ENCODE measurements at places on chromosomes 7 and 10.

DNA sequence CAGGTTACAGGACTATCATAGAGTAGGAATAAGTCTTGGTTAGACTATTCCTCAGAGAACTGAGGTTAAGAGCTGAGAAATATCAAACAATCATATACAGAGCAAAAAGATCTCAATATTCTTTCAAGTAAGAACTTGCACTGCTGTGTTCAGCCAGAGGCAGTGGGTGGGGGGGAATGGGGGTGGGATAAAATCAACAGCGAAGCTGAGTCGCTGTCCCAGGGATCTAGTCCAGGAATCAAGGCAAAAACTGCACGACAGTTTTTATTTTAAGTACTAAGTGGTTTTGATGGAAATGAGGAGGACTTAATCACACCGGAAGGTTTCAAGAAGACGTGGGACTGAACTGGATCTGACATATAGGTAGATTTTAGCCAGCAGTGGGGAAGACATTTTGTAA, 159.1 kb downstream of the SRPK2 start:
- no peak for DNase-seq

- no peak for DNase-seq
Measured at GRCh38 chr7:93629291-93629801, 54.8 kb upstream of the CALCR start.

- no peak for DNase-seq
Measured at GRCh38 chr7:108376206-108376605, 80.0 kb downstream of the NRCAM start.

DNA sequence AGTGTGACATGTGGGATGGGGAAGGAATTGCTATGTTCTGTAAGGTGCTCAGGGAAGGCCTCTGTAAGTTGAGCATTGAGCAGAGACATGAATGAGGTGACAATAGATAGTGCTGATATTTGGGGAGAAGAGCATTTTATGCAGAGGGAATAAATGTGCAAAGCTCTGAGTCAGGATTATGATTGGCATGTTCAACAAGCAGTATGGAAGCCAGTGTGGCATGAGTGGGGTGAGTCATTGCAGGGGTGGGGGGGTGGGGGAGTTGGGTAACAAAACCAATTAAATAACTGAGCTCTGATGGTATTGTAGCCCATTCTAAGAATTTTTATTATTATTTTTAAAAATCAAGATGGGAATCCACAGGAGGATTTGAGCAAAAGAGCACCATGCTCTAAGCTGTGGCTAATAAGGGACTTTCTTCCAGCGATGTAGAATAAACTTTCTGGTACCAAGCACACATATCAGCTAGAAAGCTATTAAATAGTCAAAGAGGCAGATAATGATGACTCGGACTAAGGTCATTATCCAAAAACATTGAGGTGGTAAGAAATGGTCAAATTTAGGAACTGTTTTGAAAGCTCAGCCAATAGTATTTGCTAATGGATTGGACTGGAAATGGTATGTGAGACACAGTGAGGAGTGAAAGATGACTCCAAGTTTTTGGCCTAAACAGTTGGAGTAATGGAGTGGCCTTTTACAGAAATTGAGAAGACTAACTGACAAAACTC, 96.4 kb downstream of the PRKG1 start:
- DNase-seq, result no peak

DNA sequence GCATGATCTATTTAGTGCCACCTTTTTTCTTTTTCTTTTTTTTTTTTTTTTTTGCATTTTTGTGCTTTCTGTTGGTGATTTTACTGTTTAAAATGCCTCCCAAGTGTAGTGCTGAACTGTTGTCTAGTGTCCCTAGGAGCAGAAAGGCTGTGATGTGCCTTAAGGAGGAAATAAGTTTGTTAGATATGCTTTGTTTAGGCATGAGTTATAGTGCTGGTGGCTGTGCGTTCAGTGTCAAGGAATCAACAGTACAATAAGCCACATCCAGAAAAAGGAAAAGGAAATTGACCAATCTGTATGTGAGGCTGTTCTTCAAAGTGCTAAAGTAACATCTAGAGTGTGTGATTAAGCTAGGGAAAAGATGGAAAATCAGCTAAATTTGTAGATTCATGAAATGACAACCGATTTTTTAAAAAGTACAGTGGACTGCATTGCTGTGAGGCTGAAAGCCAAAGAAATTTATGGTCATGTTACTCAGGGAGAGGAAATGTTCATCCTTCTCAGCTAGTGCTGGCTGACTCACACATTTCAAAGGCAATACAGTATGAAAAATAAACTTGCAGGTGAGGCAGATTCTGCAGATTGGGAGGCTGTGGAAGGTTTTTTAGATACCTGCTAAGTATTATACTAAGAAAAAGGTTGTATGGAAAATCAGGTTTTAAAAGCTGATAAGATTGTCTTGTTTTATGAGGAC, 122.7 kb upstream of the ADCY1 start:
- DNase-seq, result no peak

GRCh38 chr7:118148930-118149329, 35.0 kb upstream of the LSM8 start:
- no peak for DNase-seq

DNA sequence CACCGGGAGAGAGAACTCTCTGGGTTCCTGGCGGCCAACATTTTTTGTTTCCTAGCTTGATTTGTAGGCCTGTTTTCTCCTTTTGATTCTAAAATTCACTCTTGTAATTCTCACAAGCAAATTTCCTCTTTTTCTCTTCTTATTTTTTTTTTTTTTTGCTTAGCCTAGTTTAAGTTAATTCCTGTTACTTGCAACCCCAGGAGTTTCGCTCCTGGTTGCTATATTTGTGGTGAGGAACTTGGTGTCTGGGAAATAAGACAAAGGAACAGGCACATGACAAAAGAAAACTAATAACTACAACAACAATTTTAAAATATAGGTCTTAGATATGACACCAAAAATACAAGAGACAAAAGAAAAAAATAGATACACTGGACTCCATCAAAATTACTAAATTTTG, 6.7 kb downstream of the AOAH start:
- DNase-seq, result no peak

DNA sequence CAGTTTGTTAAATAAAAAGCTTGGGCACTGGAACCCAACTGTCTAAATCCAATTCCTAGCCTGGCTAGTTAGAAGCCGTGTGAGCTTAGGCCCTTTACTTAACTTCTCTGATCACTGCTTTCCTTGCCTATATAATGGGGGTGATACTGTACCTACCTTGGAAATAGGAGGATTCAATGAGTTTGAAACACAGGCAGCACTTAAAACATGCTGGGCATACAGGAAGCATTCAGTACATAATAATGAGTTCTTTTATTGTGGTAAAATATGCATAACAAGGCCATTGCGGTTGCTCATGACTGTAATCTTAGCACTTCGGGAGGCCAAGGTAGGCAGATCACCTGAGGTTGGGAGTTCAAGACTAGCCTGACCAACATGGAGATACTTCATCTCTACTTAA, 47.4 kb upstream of the SEPHS1 start:
- DNase-seq, result no peak

DNA sequence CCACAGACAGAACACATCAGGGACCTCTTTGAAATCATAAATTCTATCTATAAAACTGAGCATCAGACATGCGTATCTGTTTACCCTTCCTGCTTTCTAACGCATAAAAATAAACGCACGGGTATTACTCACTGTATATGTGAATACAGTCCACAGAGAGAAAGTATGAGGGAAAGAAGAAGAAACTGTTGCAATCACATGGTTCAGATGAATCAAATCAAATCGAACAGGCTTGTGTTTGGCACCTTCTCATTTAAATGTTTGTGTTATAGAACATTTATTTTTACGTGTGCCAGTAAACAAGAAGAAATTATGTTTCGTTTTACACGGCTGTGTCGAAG, 322.0 kb downstream of the FRMD4A start:
- no peak for DNase-seq

- no peak for DNase-seq
Measured at GRCh38 chr7:114295522-114295921, 119.1 kb upstream of the FOXP2 start.

GRCh38 chr7:122675011-122675410, 23.9 kb downstream of the RNF133 start:
- DNase-seq, result no peak

GRCh38 chr10:124709861-124710260, 34.3 kb downstream of the FAM53B start:
- no peak for DNase-seq

DNA sequence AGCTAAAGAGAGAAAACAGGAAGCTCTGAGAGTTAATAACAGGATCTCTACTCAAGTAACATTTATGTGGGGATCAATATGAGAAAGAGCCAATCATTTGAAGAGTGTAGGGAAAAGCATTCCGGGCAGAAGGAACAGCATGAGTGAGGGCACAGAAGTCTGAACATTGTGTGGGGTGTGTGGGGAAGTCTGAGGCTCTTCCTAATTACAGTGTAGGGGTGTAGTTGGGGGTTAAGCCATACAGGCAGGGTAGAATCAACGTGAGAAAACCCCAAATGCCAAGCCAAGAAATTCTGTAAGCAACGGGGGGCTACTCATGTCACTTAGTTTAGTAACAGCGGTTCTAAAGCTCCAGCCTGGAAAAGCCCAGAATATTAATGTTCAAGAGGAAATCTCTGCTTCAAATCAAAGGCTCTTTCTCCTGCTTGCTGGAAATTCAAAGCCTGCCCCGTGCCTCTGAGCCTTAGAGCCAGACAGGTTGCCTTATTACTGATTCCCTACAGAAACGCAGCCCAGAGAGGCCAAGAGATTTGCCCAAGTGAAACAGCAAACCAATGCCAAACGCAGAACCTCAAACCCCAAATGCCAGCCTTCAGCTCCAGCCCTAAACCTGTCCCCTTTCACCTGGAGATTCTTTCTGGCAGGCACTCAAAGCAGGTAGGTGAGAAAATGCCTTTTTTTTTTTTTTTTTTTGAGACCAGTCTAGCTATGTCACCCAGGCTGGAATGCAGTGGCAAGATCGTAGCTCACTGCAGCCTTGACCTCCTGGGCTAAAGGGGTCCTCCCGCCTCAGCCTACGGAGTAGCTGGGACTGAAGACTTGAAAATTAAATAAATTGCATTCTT, 36.1 kb downstream of the DNAJB12 start:
- DNase-seq, result no peak

DNA sequence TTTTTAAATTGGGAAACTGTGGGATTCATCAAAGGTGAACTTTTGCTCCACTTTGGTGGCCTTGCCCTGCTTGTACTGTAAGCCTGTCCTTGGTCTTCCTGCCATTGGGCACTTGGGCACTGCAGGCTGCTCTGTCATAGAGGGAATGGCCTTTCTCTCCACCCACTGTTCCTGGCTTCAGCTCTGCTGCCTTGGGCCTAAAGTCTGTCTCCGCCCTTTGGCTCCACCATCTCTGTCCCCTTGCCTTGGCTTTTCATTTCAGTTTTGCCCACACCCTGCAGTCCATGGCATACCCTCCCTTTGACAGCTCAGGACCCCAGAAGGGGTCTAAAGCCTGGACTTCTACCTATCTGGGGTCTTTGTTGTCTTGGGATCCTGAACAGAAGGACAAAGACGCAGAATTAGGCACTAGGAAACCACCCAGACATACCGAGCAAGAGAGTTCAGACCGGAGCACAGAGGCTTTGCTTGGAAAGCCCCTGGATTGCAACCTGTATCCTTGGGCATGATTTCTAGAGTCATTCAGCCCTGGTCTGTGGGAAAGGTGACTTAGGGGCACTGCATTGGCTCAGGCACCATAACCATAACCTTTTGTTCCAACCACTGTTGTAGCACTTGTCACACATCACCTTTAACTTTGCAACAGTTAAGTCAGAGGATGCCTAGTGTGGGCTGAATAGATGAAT, 5.2 kb upstream of the ARHGAP22 start:
- DNase-seq, result no peak

GRCh38 chr7:135217645-135218509, 6.6 kb upstream of the WDR91 start:
- DNase-seq, result no peak

DNA sequence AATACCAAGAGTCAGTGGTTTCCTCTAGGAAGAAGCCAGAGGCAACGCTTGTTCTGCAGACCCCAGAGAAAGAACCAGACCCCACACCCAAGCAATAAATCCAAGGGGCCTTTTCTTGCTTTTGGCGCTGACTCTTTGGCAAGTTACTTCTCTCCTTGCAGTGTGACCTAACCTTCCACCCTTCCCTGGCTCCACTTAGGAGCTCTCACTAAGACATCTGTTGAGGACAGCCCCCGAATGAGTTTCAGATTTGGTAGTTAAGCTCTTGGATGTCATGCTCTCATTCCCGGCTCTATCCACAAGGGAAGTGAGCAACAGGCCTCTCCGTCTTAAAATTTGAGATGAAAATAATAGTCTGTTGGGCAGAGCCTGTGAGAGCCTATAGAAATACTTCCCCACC, 50.6 kb upstream of the FAM204A start:
- DNase-seq, result no peak

DNA sequence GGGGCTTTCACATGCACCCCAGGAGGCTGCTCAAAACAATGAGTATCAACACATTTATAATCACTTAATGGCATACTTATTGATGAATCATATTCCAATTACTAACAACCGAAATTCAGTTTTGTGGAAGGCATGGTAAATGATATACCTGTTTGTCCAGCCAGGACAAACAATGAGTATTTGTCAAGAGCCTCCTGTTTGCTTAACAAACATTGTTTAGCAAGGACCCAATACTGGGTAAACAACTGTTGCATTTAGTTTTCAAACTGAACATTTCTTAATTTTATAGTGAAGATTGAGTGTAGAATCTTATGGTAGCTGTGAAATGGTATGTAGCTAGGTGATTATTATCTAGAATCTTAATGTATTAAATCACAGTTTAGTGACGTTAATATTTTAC, 473.7 kb downstream of the ATRNL1 start:
- no peak for DNase-seq

GRCh38 chr7:112782498-112782897, 7.7 kb downstream of the TMEM168 start:
- DNase-seq, result no peak

DNA sequence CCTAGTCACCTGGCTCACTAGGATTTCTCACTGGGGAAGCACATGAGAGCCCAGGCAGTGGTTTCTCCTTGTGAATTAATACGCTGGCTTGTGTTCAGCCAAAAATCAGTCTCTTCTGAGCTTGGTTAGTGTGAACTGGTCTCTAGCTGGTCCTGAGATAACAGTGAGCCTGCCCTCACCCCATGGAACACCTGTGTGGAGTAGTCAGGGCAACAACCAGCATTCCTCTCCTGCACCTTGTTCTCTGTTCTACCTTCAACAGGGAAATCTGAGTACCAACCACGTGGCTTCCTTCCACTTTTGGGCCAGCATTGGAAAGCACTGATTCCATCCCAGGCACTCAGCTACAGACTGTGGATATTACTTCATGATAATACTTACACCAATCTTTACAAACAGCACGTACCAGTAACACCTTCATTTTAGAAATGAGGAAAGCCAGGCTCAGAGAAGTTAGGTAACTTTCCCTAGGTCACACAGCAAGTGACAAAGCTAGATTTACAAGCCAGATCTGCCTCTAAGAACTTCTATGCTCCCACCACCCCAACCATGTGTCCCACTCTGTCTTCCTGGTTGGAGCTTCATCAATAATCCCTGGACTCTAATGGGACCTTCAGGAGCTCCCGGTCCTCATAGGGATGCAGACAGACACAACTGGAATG, 106.6 kb downstream of the GRID1 start:
- no peak for DNase-seq

- no peak for DNase-seq
Measured at GRCh38 chr7:100247152-100247757, 27.5 kb downstream of the PVRIG start.
